ENCODE measurements at places on chromosomes 11 and 22.

DNA sequence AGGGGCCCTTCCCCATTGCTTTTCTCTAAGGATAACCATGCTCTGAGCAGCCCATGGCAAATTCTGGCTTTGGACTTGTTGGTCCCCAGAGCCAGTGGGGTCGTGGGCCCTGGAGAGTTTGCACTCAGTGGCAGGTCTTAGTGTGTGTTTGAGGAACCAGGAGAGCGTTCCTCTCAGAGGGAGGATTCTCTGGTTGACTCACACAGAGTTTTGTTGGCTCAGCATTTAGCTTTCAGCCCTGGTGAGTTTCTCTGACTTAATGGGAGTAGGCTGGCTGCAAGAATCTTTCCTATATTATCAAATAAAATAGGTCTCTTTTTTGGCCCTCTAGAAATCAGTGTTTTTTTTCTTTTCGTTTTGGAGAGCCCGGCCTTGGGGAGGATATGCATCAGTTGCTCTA, 20.9 kb downstream of the ST14 start:
- no peak for DNase-seq

GRCh38 chr22:45628515-45628914, 43.1 kb upstream of the ATXN10 start:
- DNase-seq, result no peak

DNA sequence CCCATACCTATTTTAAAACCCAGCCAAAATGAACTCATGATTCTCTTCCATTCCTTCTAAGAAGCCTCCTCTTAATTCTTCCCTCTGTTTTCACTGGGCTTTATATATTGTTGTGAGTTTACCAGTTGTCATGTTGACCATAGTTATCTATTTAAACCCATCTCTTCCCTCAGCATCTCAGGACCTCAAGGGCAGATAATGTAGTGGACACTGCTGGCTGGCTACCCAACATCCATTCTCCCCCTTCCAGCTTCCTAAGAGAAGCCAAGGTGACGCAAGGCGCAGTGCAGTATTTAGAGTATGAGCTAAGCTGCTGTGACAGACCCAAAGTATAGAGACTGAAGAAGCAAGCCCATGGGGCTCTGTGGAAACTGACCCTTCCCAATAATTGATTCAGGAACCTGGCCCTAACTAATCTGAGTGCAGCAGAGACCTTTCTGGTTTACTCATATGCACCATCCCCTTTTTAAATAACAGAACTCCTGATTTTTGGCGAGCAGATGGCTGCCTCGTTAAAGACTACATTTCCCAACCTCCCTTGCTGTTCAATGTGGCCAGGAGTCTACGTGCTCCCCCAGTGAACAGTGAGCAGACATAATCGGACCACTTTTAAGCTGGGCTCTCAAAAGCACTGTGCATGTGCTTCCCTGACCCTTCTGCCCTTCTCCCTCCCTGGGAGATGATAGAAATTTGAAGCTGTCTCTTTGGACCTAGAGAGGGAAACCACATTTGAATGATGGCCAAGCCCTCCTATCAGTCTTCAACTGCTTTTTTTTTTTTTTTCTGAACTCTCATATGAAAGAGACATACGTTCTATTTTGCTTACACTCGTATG, 28.1 kb upstream of the CREB3L1 start:
- DNase-seq, result peak; percentile 75

DNA sequence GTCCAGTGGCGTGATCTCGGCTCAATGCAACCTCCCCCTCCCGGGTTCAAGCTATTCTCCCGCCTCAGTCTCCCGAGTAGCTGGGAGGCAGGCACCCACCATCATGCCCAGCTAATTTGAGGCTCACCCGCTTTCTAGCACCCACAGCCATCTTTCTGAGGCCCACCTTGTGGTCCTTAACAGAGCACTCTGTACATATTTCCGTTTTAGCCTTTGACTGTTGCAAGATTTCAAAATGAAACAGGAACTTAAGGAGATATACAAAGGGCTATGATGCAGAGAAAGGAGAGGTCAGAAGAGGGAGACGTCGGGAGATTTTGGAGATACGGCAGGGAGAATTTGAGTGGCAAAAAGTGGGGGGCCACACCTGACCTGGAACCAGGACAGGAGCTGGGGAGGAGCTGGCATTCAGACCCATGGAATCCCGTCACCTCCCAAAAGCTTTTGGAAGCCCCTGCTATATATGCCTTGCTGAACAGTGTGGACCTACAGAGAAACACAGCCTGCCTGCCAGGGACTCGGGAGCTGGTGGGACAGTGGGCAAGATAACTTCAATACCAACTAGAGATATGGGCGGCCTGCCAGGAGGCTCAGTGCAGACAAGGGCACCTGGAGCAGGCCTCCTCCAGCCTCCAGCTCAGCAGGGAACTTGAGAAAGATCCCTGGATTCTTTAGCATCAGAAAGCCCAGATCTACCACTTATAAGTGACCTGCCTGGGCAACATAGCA, 8.0 kb upstream of the CLCF1 start:
- DNase-seq, result peak; percentile 76

DNA sequence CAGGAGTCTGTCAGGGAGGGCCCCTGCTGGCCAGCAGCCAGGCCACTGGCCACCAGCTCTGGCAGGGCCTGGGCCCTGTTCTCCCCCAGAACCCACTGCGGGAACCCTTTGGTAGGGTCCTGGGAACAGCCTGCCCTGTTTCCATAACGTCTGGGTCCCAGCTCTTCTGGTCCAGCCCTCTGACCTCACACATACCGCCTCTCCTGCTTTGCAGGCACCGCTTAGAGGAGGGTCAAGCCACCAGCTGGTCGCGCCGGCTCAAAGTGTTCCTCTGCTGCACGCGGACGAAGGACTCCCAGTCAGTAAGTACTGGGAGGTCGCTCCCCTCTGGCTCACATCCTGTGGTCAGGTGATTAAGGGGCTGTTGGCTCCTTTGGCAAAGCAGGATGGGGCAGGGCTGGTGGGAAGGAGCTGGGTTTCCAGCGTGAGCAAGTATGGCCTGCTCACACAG, 26.6 kb upstream of the MYRF start:
- DNase-seq, result no peak

DNA sequence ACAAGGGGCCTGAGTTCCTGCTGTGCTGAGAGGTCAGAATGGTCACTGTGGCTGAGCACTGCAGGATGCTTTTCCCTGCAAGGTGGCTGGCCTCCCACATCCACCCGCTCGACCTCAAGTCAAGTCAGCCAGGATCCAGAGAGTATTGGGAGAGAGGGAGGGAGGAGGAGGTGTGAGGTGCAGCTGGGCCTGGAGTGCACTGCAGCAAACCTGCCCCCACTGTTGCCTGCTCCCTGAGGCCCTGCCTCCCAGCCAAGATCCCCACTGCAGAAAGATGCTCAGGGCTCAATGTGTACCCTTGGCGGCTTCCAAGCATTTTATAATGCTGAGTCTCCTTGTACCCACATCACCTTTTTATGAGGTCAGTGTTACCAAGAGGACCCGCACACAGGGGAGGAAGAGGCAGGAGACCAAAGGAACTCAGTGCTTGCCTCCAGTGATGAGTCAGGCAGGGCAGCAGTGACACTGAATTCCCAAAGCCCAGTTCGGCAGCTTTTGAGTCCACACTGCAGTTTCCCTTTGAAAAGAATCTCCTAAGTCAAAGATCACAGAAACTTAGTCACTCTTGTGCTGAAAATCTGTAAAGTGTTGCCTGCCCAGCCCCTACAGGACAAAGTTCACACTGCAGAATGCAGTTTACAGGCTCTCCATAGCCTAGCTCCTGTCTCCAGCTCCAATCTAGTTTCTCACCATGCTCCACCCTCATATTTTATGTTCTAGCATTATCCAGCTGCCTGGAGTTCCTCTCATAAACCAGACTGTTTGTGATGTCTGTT, 3.1 kb downstream of the ENDOD1 start:
- DNase-seq, result peak; percentile 66

- no peak for DNase-seq
Measured at GRCh38 chr11:116545912-116546311, 226.9 kb downstream of the BUD13 start.

GRCh38 chr11:4019891-4020290, 74.7 kb upstream of the RRM1 start:
- no peak for DNase-seq

DNA sequence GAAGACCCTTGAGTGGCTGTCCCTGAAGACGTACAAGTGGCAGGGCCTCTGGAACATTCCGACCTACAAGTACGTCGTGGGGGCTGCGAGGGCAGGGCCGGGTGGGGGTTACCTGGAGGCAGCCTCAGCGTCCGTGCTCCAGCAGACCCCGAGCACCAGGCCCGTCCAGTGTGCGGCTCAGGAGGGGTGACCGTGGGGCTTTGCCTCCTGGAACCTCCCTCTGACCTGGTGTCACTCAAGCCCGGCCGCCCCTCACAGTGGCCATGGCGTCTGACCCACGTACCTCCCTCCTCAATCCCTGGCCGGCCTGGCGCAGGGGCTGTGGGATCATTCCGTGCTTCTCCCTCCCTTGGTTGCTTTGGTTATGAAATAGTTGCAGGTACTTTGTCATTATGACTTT, 18.5 kb downstream of the RNH1 start:
- DNase-seq, result no peak

All from hematopoietic multipotent progenitor cell treated with erythropoietin and hydrocortisone succinate and interleukin-3 and kit ligand, for 4 days (in vitro differentiated cells).